IPS DF 6.9 (cell line): ENCODE measurements at places on chromosomes 7 and 10.

DNA sequence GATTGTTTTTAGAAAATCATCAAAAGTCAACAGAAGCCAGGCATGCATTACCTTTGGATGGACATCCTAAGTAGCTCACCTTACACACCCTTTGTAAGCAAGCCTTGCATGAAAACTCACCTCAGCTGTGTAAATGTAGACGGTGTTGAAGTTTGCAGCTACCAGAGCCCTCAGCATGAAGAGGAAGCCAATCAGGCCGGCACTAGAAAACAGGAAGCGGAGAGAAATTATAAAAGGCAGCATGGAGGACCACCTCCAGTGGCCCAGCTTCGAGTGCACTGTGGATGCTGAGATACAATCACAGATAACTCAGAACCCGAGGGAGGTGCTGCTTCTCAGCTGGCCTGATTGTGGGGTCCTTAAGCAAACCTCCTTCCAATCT, 75.3 kb downstream of the SVOPL start:
- DNase-seq: no peak

DNA sequence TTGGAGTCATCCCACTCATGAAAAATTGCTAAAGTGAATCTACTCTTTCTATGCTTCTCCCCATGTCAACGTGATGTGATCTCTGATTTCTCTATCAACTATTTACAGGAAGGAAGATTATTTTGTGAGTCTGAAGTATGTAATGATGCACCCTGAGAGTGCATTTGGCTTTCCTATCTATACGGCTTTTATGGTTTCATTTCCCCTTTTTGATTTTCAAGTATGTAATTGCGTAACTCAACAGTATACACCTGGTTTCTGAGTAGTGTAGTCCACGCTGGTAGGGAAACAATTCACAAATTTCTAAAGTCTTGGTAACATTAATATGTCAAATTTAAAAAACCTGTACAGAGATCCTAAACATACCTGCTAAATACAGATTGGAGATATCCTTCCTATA, 194.7 kb upstream of the SEMA3A start:
- DNase-seq: no peak

DNA sequence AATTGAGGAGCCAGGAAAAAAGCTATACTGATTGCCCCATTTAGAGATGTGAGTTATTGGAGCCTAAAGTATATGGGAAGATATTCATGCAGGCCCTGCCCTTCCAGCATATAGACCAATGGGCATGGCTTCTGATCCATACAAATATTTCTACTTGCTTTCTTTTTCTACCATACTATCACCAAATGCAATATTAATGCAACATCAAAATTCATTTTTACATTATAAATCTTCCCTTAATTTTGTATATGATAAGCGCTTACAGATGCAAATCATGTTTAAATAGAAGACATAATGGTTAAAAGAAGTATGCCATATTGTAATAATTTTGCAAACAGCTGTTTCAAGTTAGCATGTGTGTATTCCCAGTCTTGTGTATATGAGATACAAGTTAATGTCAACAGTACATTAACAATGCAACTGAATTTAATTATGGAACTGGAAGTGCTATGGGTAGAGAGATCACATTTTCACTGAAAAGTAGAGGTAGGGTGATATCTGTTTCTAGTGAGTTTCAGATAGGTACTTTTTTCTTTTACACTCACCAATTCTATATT, 24.6 kb upstream of the WNT16 start:
- DNase-seq: no peak

DNA sequence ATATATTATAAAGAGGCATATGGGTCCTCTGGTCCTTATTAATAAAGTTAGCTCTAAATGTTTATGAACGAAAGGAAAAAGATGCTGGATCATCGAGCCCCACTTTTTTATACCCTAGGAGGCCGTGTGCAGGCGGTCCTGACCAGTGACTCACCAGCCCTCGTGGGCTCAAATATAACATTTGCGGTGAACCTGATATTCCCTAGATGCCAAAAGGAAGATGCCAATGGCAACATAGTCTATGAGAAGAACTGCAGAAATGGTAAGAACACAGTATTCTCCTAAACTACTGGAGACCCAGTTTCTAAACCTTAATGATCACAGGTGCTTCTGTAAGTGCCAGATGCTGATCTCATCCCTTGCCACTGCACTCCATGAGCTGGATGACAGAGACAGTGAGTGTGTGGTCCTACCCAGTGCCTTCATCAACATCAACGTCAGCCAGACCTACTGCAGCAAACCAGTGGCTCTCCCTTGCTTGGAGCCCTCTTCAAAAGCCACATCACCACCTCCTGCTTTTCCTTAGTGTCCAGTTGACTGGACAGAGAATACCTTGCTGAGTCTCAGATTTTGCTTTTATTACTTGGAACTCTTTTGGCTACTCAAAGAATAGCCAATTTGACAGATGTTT, 7.6 kb downstream of the GPNMB start:
- no peak for DNase-seq

DNA sequence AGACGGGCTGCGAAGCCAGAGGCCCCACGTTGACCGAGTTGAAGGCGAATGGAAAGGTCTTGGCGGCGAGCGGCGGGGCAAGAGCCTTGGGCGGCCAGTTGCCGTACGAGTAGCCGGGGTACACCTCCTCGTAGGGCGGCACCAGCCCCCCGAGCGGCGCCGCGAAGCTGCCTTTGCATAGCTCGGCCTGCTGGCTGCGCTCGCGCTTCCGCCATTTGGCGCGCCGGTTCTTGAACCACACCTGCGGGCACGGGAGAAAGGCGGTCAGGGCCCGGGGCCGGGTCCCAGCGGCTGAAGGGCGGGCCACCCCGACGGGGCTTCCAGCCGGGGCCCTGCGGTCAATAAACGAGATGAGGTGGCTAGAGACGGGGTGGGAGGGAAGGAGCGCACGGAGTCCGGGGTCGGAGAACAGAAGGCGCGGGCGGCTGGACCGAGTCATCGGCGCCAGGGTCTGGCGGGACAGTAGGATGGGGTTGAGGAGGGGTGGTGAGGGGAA, 4.8 kb downstream of the ELOVL3 start:
- DNase-seq: no peak

DNA sequence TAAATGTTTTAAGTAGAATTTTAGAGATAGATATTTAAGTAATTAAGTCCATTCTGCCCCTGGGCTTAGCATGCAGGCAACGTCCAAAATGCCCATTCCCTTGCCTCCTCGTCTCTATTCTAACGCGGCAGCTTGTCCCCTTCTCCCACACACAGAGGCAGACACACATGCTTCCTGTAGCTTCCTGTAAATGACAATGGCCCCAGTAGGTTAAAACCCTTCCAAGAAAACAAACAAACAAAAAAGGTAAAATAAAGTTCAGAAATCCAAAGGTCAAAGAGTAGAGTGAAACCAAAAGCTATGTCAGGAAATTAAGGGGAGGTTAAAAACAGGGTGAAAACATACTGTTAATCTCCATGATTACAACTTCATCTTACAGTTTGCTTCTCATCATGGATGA, 857.6 kb downstream of the GATA3 start:
- DNase-seq: no peak

DNA sequence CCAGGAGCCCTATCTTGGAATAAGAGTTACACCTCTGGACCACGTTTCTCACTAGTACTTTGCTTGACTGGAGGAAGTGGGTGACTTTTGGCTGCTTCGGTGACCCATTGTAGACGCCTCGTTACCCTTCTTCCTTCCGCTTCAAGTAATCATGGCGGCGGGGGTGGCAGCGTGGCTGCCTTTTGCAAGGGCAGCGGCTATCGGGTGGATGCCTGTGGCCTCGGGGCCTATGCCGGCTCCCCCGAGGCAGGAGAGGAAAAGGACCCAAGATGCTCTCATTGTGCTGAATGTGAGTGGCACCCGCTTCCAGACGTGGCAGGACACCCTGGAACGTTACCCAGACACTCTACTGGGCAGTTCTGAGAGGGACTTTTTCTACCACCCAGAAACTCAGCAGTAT, 1.5 kb downstream of the KCND2 start:
- no peak for DNase-seq

DNA sequence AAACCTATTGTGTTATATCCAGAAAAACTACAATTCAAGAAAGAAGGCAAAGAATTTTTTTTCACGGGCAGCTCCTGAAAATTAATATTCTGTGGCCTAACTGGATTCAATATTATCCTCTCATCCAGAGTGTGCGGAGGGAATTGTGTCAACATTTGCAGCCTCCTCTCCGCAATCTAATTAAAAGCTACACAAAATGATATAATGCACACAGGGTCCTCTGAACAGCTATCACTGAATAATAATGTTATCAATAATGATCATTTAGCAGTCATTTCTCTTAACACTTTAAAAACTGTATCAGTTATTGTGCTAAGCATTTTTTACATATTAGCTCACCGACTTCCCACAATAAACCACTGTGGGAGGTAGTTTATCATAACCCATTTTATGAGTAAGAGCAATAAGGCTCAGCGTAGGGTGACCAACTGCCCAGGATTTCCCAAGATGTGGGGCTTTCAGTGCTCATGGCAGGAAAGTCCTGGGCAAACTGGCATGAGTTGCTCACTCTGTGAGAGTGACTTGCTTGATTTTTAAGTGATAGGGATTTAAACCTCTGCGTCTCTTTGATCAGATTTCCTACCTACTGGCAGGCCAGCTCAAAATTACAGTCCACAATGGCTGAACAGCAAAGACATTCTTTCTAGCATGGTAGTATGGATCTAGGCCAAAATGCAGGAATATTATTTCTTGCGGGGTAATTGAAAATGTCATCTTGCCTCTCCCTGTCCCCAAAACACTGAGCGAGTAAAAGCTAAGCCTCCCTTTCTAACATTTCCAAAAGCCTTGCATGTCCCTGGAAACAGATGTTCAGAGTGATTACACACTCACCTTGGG, 65.7 kb downstream of the AOAH start:
- no peak for DNase-seq

DNA sequence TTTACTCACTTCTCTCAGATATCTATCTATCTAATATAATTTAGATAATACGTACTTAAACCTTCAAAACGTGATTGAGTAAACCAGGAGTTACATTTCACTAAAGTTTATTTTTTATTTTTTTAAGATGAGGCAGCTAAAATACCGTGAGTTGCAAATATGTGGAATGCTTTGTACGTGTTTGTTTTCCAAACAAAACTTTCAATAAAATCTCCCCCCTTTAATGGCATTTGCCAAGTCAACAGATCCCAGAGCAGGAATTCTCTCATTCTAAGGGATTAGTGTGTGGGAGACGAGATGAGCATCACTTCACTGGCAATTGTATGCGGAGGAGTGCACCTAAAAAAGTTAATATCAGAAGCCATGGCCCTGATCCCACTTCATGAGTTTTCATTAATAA, 53.7 kb upstream of the MAGI2 start:
- no peak for DNase-seq

- no peak for DNase-seq
Measured at GRCh38 chr10:117237401-117237991, 3.4 kb upstream of the SLC18A2 start.

DNA sequence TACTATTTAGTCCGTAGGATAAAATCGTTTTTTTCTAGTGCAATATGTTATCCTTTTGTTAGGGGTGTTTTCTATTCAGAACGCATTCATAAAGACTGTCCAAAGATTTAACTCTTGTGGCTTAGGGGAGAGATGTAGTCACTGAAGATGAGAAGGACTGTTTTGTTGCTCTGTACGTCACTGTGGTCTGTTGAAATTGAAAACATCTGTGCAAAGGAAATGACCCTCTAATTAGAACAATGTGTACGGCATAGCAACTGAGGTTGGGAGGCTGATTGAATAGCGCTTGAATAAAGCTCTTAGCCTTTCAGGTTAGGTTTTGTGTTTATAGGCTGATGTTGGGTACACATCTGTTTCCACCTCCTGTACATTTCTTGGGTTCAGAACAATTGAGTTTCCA, 453.4 kb upstream of the AKR1E2 start:
- no peak for DNase-seq

DNA sequence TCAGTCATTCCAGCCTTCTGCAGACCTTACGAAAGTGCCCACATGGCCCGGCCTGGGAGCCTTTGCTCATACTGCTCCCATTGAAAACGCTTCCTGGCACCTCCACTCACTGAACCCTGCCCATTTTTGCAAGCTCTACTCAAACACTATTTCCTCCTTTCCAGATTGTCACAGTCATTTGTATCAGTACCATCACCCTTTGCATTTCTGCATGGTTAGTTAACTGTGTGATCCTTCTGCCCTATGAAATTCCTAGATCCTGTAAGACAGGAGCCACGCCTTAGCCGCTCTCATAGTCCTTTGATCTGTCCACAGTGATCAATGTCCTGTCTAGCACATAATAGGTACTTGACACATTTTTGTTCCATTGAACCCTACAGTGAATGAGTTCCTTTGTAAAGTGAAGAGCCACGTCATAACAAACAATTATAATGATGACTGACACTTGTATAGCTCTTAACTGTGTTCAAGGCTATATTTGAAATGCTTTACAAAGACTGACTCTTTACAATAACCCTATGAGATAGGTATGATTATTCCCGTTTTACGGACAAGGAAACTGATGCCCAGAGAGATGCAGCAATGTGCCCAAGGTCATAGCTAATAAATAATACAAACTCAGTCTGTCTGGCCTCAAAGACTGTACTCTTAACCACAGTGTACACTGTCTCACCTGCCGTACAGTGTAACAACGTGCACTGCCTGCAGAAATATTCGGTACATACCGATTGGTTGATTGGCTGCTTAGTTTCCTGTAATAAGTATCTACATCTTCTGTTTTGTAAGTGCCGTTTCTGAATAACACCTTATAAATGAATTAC, 16.6 kb upstream of the ITIH2 start:
- no peak for DNase-seq

DNA sequence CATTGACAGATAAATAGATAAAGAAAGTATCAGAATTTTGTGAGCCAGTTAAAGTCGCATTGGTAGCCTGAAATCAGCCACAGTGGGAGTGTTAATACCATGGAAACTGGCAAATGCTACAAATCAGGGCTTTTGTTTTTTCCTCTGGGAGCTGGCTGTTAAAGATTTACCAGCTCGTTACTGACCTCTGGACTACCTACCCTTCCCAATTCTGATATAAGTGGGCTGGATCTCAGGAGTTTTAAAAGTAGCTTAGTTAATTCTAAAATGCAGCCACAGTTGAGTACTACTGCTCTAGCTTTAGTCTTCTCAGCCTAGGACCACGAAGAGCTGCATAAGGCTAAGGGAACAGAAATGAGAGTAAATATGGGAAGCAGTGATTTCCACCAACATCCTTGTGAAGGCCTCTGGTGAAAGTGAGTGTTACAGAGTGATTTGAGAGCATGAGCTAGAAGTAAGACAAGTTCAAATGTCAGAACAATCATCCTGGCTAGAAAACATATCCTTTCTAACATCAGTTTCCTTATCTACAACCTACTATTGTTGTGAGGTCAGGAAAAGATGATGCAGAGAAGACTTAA, 53.2 kb downstream of the A1CF start:
- no peak for DNase-seq

DNA sequence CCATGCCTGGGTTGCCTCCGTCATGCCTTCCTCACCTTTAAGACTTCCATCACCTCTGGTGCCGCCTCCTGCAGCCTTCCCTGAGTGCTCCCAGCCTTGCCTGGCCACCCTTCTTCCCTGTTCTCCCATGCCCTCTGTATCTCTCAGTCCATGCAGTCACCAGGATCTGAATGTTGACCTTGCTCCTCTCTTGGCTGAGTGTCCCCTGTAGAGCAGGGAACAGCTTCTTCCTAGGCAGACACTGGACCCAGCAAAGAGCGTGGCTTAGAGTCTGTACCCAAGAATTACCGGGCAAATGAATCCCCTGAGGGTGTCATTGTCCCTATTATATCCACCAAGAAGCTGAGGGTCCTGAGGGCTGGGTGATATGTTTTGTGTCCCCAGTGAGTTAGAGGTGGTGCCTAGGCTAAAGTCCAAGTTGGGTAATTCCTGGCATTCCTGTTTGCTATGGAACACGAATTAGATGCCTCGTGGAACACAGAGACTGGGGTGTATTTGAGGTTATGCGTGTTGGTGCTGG, 505.6 kb downstream of the RPS24 start:
- DNase-seq: no peak

GRCh38 chr10:79433324-79434222, 11.9 kb downstream of the ZCCHC24 start:
- DNase-seq: no peak
